ENCODE measurements at places on chromosomes 6 and 20. TPM values are rescaled to one million over a fixed set of nuclear protein-coding genes. Genes with fewer than 3 reads are reported as not detected.

DNA sequence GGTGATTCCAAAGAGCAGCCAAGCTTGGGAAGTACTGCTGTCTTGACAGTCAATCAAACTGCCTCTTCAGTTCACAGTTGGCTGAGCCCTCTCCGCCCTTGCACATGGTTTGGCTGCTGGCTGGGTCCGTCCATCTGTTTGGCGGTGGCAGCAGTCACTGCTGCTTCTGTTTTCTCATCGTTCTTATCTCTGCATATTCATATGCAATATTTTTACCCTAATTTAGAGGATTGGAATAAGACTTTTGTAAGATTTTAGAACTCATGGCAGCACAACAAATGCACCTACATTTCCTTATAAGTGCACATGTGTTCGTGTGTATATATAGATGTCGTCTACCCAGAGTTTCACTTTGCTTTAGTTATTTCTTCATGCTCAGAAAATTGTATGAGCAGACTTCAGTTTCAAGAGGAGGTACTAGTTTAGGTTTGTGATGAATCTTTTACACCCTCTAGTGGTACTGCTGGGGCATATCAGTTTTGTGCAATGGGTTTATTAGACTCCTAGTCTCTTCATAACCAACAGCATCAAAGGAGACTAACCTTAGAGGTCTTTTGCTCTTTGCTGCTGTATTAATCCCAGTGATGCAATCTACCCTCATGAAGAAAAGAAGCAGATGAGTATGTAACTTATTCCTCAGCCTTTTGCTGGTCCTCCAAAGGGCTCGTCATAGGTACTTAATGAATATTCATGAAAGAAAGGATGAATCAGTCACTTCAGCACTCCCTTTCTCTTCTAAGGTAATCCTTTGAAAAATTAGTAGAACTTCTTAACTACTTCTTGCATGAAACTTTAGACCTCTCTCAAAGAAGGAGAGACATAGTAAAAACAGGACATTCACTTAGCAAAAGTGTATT is 44.3 kb downstream of the KHDC1L start:
- no peak for DNase-seq
- no peak overlapping the region for H3K4me3 ChIP-seq
- H3K36me3 ChIP-seq = no peaks in the 10 kb centered on the region
- H3K27me3 ChIP-seq = no peaks in the 10 kb centered on the region
- no peaks in the 10 kb centered on the region for H3K4me1 ChIP-seq
- H3K27ac ChIP-seq = no peak overlapping the region

DNA sequence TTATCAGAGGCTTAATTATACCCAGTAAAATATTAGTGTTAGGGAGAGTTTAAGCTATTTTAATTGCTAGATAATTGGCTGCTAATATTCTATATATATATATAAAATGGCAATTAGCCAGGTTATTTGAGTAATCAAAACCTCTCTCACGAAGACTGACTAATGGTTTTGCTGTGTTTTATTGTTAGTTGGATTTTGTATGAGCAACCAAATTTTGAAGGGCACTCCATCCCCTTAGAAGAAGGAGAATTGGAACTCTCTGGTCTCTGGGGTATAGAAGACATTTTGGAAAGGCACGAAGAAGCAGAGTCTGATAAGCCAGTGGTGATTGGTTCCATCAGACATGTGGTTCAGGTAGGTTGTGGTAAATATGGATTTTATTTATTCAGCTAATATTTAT is 102.2 kb downstream of the RTN4IP1 start:
- no peak overlapping the region for H3K27ac ChIP-seq
- no peaks in the 10 kb centered on the region for H3K36me3 ChIP-seq
- no peaks in the 10 kb centered on the region for H3K27me3 ChIP-seq
- no peak overlapping the region for H3K4me3 ChIP-seq

DNA sequence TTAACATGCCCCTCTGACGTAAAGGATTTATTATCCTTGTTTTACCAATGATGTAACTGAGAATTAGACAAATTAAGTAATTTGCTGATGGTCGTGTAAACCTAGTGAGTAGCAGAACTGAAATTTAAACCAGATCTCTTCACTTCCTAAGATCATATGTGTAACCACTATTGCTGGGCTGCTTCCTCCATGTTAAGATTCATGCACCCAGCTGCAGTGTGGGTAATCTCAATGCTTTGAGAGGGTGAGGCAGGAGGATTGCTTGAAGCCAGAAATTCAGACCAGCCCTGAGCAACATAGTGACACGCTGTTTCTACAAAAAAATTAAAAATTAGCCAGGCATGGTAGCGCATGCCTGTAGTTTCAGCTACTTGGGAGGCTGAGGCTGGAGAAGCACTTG is 97.9 kb downstream of the L3MBTL3 start:
- no peaks in the 10 kb centered on the region for H3K4me1 ChIP-seq
- no peaks in the 10 kb centered on the region for H3K36me3 ChIP-seq
- H3K27ac ChIP-seq = no peak overlapping the region
- H3K27me3 ChIP-seq = no peaks in the 10 kb centered on the region
- DNase-seq = no peak

DNA sequence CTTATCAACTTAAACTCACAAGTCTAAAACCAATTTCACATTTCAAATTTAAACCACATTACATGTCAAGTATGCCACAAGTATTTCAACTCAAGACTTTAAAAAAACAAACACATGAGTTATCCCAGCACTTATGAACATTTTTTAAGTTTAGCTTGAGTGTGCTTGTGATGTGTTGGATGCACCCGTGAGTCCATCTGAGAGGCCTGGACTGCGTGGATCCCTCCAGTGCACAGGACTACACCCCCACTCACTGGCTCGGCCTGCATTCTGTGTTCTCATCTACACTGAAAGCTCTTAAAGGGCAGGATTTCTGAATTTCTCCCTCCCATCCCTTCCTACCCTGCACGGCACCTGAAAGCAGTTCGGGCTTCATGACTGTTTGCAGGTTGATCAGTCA is 128.8 kb upstream of the CD93 start:
- no peak overlapping the region for H3K27ac ChIP-seq
- no peak for DNase-seq
- no peaks in the 10 kb centered on the region for H3K27me3 ChIP-seq
- H3K36me3 ChIP-seq = no peaks in the 10 kb centered on the region
- H3K4me3 ChIP-seq = no peak overlapping the region
- H3K4me1 ChIP-seq = no peaks in the 10 kb centered on the region

DNA sequence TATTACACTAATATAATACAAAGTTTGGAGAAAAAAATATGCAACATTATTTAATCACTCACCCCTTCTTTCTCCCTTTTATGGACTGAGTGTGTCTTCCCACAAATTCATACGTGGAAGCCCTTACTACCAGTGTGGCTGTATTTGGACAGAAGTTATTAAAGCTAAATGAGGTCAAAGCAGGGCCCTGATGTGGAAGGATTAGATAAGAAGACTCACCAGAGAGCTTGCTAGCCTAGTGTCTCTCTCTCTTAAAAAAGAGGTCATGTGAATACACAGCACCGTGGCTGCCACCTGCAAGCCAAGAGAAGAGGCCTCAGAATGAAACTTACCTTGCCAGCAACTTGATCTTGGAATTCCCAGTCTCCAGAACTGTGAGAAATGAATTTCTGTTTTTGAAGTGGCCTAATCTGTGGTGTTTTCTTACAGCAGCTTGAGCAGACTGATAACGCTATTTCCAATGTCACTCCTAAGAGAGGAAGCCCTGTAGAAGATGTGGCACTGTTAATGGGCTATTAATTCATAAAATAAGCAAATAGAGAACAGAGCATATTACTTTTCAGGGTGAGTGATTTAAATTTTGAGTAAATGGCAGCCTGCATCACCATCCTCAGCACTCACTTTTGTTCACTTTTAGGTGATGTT is 233.4 kb downstream of the TBC1D7 start:
- H3K36me3 ChIP-seq = no peaks in the 10 kb centered on the region
- no peak overlapping the region for H3K27ac ChIP-seq
- no peak overlapping the region for H3K4me3 ChIP-seq

DNA sequence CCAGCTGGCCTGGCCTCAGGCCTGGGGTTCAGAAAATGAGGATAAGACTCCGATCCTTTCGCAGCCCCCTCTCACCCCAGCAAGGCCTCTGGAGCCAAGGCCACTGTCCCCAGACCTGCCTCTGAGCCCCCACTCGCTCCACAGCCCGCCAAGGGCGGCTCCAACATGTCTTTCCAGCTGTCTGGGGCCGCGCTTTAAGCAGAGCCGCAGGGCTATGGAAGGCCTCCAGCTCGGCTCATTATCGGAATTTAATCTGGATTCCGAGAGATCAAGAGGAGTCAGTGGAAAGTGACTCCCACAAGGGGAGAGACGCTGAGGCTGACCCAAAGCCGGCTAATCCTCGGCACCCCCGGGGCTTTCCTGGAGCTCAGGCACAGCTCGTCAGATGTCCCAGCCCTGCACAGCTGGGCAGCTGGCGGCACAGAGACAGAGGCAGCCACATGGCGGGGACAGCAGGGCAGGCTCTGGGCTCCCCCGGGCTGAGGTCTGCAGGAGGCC is 41.8 kb downstream of the BMP7 start:
- no peak overlapping the region for H3K4me3 ChIP-seq
- no peaks in the 10 kb centered on the region for H3K36me3 ChIP-seq
- no peak overlapping the region for H3K27ac ChIP-seq
- DNase-seq = no peak
- H3K4me1 ChIP-seq = no peaks in the 10 kb centered on the region

DNA sequence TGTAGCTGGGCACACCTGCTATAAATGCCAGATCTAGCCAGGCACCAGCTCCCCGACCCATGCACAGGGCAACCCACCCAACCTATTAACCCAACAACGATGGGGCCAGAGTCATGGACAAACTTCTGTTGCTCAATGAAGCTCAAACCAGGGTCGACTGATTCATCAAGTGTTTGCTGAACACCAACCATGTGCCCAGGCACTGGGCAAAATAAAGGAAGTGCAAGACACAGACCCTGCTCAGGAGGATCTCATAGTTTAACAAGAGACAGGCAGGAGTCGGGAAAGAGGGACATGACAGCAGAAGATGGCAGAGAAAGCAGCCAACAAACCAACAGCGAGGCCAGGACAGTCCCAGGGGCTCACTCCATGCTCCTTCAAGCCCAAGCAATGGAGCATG is 18.8 kb downstream of the KCNK5 start:
- H3K27ac ChIP-seq = no peak overlapping the region
- peaks cover 3% of the 10 kb centered on the region for H3K36me3 ChIP-seq
- no peak overlapping the region for H3K4me3 ChIP-seq
- no peak for DNase-seq
- H3K4me1 ChIP-seq = peaks cover 25% of the 10 kb centered on the region
- no peaks in the 10 kb centered on the region for H3K27me3 ChIP-seq

GRCh38 chr6:15184441-15184861 is 61.4 kb upstream of the JARID2 start:
- H3K36me3 ChIP-seq = no peaks in the 10 kb centered on the region
- H3K4me3 ChIP-seq = no peak overlapping the region
- no peaks in the 10 kb centered on the region for H3K27me3 ChIP-seq

- H3K36me3 ChIP-seq = no peaks in the 10 kb centered on the region
- no peaks in the 10 kb centered on the region for H3K4me1 ChIP-seq
- H3K27ac ChIP-seq = no peak overlapping the region
- DNase-seq = no peak
- no peak overlapping the region for H3K4me3 ChIP-seq
Observed at GRCh38 chr6:1482381-1483166, 93.2 kb downstream of the FOXF2 start.

DNA sequence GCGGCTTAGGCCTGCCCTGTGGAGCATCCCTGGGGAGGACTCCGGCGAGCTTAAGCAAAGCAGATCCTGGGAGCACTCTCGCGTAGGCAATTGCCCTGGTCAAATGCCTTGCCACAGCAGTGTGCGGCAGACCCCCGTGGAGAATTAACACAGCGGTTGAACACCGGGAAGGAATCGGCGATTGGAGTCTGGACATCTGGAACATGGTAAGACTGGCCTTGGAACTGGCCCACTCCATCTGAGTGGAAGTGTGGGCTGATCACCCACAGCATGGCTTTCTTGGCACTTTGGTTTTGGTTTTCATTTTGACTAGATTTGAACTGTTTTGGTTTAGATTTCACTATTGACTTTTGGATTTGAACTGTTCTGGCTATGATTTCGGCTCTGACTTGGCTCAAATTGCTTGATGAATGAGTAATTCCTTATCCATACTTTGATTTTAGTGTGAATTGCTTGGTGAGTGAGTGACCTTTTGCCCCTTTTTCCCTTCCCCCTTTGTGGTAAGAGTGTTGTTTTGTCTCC is 300.7 kb downstream of the RNGTT start:
- no peaks in the 10 kb centered on the region for H3K36me3 ChIP-seq
- no peak overlapping the region for H3K27ac ChIP-seq
- DNase-seq = no peak
- no peak overlapping the region for H3K4me3 ChIP-seq
- no peaks in the 10 kb centered on the region for H3K4me1 ChIP-seq

DNA sequence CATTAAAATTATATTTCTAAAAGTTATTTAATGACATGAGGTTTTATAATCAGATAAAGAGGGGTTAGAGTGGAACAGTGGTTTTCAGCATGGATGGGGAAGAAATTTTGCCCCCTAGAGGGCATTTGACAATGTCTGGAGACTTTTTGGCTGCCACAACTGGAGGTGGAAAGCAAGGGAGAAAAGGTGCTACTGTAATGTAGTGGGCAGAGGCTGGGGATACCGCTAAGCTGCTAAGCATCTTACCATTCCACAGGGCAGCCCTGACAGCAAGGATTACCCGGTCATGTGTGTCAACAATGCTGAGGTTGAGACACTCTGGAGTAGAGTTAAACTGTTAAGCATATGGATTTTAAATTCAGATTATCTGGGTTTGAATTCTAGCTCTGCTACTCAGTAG is 52.9 kb upstream of the FABP7 start:
- H3K4me1 ChIP-seq = no peaks in the 10 kb centered on the region
- no peak for DNase-seq
- no peaks in the 10 kb centered on the region for H3K27me3 ChIP-seq
- no peak overlapping the region for H3K27ac ChIP-seq

DNA sequence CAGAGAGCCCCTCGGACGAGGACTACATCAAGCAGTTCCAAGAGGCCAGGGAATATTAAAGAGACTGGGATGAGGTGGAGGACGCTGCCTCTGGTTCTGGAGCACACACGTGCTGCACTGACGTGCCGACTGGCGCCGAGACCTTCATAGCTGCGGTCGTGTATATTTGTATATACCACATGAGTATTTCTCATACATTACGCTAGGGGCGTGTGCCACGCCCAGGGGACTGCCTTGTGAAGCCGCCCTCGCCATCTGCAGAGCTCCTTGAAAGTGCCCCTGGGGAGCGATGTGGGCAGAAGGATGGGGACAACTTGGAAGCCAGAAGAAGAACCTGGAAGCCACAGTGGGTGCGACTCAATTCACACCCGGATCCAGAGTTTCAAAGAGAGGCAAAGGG is 78.3 kb downstream of the ISM1 start:
- H3K4me1 ChIP-seq = no peaks in the 10 kb centered on the region
- H3K4me3 ChIP-seq = no peak overlapping the region
- no peaks in the 10 kb centered on the region for H3K27me3 ChIP-seq
- H3K36me3 ChIP-seq = no peaks in the 10 kb centered on the region
- no peak for DNase-seq

Gene CASS4
- total RNA-seq = not detected

Gene TTLL9
- not detected for total RNA-seq

Gene KIF3B
- 22.4 TPM for total RNA-seq

Gene SIRPD
- not detected for total RNA-seq

Gene SLC22A2
- total RNA-seq = 1.4 TPM

Gene CHRNA4
- total RNA-seq = 2.7 TPM
